ENCODE measurements at places on chromosomes 1 and 21.

GRCh38 chr1:11948822-11949458 is 14.4 kb downstream of the PLOD1 start:
- DNase-seq = no peak

DNA sequence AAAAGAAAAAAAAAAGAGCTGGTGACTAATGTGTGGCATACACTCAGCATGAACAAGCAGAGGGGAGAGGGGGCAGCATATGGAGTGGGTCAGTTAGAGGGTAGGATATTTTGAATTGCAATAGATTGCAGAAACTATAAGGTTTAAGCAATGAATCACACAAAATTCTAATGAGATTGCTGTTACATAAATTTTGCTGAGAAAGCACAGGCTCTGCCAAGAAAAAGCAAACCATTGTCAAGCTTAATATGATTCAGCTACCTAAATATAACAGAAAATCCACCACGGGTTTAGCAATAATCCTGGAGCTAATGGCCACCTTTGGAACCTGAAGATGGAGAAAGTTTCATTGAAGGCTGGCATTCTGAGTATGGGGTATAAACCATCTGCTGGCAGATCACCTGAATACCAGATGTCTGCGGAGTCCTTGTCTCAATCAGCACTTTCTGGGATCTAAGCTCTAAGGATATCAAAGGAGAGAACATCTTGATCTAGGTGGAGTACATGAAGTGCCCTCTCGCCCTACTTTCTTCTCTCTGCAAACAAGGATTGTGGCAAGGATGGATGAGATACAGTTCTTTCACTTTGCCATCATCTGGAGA is 30.3 kb upstream of the ANGPTL7 start:
- DNase-seq = no peak

- DNase-seq = no peak
Observed at GRCh38 chr1:198725090-198725489, 86.2 kb downstream of the PTPRC start.

DNA sequence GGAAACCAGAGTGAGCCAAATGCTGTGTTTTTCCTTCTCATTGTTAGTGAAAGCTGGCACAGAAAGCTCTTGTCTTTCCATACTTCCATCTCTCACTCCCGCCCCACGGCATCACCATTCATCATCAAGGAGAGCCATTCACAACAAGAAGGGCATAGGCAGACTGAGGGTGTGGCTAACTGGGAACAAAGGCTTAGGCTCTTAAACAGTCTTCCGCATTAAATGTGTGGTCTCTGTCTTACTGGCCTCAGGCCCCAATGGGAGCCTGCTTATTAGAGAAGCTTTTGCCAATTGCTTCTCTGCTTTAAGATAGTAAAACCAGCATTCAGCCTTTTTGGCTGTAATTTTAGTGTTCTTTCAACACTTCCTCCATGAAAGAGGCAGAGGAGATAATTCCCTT is 51.4 kb downstream of the TNFSF18 start:
- DNase-seq = no peak

GRCh38 chr1:153548722-153549688 is at the start of gene S100A3:
Gene S100A3 (minus strand): TSS chr1:153549258. CDS start chr1:153548485, 773 bp downstream.
- no peak for DNase-seq

- no peak for DNase-seq
Observed at GRCh38 chr1:164557270-164557669, 1.7 kb upstream of the PBX1 start.

GRCh38 chr21:41615613-41616012 is 107.7 kb upstream of the TMPRSS2 start:
- no peak for DNase-seq

- no peak for DNase-seq
Observed at GRCh38 chr21:44667612-44668011, 885 bp upstream of the KRTAP12-2 start.

DNA sequence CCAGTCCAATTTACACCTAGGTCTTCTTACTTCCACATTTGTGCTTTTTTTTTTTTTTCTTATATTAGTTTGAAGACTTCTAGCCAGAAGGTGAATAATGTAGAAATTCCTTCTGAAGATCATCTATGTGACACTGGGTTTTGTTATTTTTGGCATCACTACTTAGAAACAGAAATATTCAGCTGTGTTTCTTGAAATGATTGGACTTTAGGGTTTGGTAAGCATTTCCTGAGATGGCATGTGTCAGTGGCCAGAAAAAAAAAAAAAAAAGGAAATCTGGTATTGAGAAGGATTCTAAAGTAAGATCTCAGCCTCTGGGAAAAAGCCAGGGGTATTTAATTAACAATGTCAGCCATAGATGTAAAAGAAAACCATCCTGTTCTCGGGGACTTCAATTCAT is 43.4 kb upstream of the LRRC8C start:
- DNase-seq = no peak

- no peak for DNase-seq
Observed at GRCh38 chr1:164765992-164766720, 207.2 kb downstream of the PBX1 start.
